ENCODE measurements at places on chromosomes 4 and X.

DNA sequence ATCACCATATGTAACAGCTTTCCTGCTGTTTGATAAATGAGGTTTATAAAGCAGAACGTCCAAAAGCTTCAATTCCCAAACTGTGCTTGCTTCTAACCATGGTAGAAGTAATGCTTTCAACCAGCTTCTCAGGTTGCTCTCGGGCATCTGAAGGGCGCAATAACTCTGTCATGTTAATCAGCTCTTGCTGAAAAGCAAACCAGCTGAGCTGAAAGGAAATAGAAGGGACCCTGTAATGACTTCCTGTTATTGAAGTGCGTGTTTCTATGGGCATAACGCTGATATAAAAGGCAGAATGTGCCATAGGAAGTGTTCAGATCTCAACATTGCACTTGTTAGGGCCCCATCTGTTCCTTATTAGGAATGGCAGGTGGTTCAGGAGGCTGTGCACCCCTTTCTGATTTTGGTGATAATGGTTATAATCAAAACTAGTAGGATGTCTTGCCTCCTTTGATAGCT lies 21.2 kb downstream of the HERC3 start:
- no peak for DNase-seq

- DNase-seq = no peak
These were observed 117.2 kb upstream of the FAT1 start for GRCh38 chr4:186840771-186841301.

DNA sequence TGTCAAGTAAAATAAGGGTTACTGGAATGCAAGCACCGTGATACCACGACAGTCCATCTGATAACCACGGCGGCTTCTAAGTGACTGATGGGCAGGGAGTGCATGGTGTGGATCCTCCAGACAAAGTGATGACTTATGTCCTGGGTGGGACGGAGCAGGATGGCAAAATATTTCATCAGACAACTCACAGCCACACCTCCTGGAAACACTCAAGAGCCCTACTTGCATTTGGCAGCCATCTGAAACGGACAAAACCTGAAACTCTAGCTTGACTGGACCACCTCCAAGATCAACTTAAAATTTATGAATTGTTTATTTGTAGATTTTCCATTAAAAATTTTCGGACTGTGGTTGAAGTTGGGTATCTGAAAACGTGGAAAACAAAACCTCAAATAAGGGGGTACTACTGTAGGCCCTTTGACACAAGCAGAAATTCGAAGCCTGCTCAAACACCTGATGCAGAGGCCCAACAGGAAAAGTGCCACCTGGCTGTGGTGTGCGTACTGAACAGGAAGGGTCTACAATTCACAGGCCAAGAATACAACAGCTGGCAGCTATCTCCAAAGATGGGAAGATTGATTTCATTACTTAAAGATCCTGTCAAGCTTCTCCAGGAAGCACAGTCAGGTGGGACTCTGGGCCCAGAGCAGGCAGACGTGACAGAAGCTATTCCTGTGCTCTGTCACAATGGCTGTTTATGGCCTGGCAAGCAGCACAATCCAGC lies 26.0 kb downstream of the LRIT3 start:
- no peak for DNase-seq

GRCh38 chr4:10998846-10999245 lies 314.3 kb upstream of the CLNK start:
- no peak for DNase-seq

DNA sequence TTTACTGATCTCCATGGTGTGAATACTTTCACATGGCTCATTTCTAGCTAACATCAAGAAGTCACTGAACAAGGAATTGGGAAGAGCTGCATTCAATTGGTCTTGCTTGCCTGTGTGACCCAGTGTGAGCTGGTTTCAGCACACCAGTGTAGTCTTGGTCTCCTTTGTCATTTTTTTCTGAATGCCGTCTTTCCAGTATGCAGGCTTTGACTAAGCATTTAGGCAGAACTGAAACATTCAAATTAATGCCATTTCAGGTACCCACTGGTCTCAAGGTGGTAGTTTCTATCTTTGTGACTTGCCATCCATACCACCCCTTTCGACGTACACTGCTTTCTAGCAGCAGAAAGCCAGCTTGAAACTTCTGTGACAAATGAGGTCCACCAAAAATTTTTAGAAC lies 550.5 kb upstream of the BOD1L1 start:
- no peak for DNase-seq

- DNase-seq = no peak
These were observed 2358.0 kb downstream of the PCDH7 start for GRCh38 chr4:33078145-33078544.

- DNase-seq = no peak
These were observed 70.3 kb downstream of the ARL9 start for GRCh38 chr4:56575820-56576429.

DNA sequence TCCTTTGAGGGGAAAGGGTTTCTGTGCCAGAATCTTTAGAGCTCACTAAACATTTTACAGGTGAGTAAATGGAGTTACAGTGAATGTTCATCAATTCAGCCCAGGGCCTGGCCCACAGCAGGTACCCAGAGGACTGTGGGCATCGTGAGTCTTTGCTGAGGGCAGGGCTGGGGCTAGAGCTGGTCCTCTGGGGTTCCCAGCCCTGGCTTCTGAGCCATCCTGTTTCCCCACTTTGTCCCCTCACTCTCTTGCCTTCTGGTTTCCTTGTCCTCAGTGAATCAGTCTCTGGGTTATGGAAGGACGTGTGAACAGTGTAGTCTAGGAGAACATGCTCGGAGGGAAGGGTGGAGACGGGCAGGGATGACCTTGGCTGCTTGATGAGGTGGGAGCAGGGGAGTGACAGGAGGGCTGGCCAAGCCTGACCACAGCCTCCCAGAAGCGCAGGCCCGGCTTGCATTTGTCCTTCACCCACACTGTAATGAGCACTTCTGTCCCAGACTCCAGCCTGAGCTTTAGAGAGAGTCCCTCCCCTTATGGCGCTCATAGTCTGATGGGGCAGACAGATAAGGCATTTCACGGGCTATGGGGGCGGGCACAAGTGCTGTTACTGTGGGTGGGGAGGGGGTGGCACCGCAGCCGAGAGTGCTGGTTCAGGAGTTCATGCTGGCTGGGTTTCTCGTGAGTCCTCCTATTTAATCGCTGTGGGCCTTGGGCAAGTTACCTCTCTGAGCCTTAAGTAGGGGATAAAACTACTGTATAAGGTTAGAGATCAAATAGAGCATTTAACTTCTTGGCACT lies 17.3 kb downstream of the TBC1D14 start:
- DNase-seq = no peak

- no peak for DNase-seq
These were observed 122.2 kb upstream of the PRKG2 start for GRCh38 chr4:81337211-81337610.

- no peak for DNase-seq
These were observed 36.6 kb upstream of the GPR78 start for GRCh38 chr4:8543623-8544022.

GRCh38 chr4:182642831-182643230 lies 274.4 kb downstream of the DCTD start:
- no peak for DNase-seq

DNA sequence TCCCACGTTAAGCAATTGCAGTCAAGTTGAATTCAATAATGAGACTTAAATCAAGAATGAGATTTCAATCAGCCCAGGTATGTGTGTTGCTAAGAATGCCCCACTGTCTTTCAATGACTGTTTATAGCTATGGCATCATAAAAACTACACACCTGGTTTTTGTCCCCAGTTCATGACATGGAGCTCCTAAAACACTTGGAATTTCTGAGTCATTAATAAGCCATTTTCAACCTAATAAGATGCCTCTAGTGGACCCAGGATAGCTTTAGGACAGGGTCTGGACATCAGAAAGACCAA lies 72.7 kb upstream of the STS start:
- no peak for DNase-seq

GRCh38 chr4:164871673-164872072 lies 5.3 kb upstream of the APELA start:
- no peak for DNase-seq

DNA sequence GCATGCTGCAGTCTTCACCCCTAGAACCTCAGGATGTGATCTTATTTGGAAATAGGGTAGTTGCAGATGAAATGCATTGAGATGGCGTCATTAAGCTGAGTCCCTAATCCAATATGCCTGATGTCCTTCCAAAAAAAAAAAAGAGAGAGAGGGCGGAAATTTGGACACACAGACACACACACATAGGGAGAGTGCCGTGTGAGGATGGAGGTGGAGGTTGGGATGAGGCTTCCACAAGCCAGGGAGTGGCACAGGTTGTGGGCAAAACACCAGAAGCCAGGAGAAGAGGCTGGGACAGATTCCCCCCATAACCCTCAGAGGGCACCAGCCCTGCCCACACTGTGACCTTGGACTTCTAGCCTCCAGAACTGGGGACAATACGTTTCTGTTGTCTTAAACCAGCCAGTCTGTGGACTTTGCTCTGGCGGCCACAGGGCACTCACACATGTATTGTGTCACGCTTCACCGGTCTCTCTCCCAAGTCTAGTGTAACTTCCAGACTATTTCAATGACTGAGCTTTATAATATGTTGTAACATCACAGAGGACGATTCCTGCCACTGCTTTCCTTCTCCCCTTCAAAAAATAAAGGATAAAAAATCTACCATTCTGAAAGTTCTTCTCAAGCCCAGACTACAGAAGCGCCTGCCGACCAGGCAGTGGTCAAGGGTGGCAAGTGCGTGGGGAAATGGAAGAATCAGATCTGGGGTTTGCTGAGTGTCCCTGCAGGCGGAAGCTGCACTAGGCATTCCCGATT lies 35.8 kb upstream of the MAN2B2 start:
- DNase-seq = no peak

GRCh38 chr4:172750910-172751309 lies 417.7 kb upstream of the GALNT7 start:
- no peak for DNase-seq

- DNase-seq = no peak
These were observed 8.1 kb upstream of the KLHL2 start for GRCh38 chr4:165199286-165199685.

- no peak for DNase-seq
These were observed 21.1 kb upstream of the HSFX4 start for GRCh38 chrX:149908308-149908707.

DNA sequence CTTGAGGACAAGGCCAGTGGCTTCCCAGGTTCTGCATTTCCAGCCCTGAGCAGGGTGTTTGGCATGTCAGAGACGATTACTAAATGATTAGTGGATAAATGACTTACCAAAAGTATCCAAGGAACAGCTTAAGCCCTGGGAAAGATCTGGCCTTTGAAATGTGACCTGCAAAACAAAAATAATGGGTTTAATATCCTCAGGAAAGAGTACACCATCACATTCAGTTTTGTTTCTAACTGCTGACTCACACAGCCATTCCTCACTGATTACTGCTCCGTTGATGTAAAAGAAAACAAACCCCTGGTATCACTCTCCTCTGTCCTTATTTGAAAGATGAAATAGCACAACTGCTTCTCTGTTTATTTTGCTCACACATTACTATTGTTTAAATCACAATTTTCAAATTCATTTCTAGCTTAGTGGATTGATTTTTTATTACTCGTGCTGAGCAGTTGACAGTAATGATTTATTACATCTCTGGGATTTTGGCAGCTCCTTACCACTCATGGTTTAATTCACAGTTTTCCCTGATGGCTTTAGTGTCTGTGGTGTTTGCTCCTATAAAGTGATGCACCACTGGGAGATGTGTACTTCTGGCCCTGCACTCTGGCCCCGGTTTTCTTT lies 117.0 kb downstream of the CBLL2 start:
- no peak for DNase-seq

DNA sequence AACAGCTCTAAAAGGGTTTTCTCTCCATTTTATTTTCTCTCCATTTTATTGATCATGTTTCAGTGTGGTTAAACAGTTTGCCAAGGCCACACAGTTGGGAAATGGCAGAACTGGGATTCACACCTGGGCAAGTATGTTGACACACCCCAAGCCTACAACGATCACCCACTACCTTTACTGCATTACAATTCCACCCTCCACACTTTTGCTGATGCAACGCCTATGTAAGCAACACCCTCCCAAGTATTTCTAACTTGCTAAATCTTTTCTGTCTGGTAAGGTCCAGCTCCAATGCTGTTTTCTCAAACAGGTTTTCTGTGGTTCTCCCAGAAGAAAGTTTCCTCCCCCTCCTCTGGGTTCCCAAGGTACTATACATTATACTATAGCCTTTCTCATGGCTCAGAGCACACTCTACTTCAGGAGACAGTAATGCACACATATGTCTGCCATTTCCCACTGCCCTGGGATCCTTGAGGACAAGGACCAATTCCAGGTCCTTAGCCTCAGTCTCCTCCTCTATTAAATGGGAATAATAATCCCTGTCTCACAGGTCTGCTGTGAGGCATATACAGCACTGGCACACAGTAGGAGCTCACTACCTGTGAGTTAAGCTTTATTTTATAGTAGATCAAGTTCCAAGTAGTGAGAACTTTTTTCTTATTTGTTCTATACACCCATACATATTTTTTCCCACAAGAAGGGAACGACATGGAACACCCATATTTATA lies 27.9 kb downstream of the IQSEC2 start:
- DNase-seq = no peak

- DNase-seq = no peak
These were observed 64.6 kb upstream of the ENPP6 start for GRCh38 chr4:184282251-184282713.

- DNase-seq = no peak
These were observed 10.4 kb downstream of the ADAMTS3 start for GRCh38 chr4:72558655-72559054.

DNA sequence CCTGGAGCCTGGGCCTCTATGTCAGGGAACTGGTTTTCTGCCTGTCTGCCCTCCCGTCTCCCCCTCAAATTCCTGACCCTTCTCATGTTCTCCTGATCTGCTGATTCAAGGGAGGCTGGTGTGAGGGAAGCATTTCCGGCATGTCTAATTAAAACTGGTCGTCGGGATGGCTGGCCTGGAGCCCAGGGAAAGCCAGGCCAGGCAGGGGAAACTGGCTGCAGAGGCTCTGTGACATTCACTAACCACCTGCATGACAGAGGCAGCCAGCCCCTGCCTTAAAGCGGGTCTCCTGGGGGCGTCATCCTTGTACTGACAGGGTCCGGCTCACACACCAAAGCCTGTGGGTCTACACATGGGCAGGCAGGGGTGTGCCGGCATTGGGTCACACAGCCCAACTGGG lies 35.2 kb downstream of the ABLIM2 start:
- no peak for DNase-seq

DNA sequence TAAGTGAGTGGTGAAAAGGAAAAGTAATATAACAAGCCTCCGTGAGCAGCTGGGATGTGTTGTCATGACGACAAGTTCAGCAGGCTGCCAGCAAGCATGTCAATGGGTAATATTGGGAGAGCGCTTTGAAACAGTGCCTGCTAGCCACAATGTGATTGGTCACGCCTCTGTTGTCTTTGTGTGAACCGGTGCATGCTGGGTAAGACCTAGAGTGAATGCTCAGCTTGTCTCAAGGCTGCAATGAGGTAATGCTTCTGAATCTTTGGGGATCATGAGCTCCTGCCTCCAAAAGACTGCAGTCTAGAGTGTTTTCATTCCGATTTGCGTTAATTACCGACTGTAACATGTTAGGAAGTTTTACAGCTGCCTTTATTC lies 54.9 kb downstream of the STOX2 start:
- peak; percentile 90 for DNase-seq

Data from hippocampal formation (tissue), 2 donors.